Lung (tissue), 17 donors: ENCODE measurements at places on chromosomes 1 and 21. TPM values are rescaled to one million over a fixed set of nuclear protein-coding genes. Genes with fewer than 3 reads are reported as not detected.

CENPL gene
- 2.5 TPM for polyA plus RNA-seq

C8B gene
- polyA plus RNA-seq, result 1.5 TPM

C21orf91 gene
- polyA plus RNA-seq, result 2.8 TPM

CPT2 gene
- polyA plus RNA-seq, result 11.5 TPM

NCAM2 gene
- 0.45 TPM for polyA plus RNA-seq

PAX7 gene
- not detected for polyA plus RNA-seq

GJB5 gene
- polyA plus RNA-seq, result 0.57 TPM

BARHL2 gene
- polyA plus RNA-seq, result not detected

TEDDM1 gene
- polyA plus RNA-seq, result not detected

EXTL1 gene
- 0.08 TPM for polyA plus RNA-seq

RIPK4 gene
- 5.3 TPM for polyA plus RNA-seq

DENND2D gene
- polyA plus RNA-seq, result 71.7 TPM

SELL gene
- 3.6 TPM for polyA plus RNA-seq

DAB1 gene
- polyA plus RNA-seq, result 0.08 TPM

RXFP4 gene
- polyA plus RNA-seq, result 0.20 TPM

DNASE2B gene
- polyA plus RNA-seq, result 4.9 TPM

GPR37L1 gene
- 0.04 TPM for polyA plus RNA-seq

TCHH gene
- polyA plus RNA-seq, result 0.06 TPM

FNBP1L gene
- 15.1 TPM for polyA plus RNA-seq

MNDA gene
- polyA plus RNA-seq, result 8.5 TPM

PDPN gene
- polyA plus RNA-seq, result 10.6 TPM

FMO1 gene
- 0.47 TPM for polyA plus RNA-seq

SYT11 gene
- 7.3 TPM for polyA plus RNA-seq

TAS1R1 gene
- 0.02 TPM for polyA plus RNA-seq
